ENCODE measurements at places on chromosomes 5 and 9.
A peak's percentile ranks its signal among the peaks of the same experiment; 100 is the strongest.

DNA sequence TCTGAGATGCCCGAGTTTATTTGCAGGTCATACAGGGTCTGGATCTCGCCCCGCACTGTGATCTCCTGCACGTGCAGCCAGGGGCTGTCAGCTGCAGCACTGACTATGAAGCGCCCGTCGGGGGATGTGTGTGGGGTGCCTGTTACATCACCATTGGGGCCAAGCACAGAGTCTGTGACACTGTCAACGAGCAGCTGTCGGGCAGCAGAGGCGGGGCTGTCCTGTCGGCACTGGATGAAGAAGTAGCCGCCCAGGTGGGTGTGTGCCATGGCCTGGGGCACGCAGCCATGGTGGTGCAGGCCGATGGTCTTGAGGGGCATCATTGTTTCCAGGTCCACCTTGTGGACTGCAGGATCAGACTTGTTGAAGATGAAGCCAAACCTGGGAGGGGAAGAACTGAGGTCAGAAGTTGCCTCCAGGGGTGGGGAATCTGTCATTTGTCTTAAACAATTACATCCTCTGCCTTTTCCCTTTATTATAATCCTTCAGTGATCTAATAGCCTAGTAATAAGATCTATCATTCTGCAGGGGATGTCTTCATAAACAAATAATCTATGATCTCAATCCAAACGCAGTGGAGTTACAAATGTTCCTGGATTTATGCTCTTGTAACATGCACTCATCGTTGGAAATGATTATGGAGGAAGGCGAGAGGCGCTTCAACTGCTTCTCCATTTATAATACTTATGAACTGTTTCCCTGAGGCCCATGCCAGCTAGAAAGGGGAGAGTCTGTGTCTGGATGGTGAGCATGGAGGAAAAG lies 147.8 kb downstream of the HSPA4 start:
- DNase-seq: no peak

GRCh38 chr9:22452415-22453010 lies 5.9 kb downstream of the DMRTA1 start:
- DNase-seq: peak; percentile 17

DNA sequence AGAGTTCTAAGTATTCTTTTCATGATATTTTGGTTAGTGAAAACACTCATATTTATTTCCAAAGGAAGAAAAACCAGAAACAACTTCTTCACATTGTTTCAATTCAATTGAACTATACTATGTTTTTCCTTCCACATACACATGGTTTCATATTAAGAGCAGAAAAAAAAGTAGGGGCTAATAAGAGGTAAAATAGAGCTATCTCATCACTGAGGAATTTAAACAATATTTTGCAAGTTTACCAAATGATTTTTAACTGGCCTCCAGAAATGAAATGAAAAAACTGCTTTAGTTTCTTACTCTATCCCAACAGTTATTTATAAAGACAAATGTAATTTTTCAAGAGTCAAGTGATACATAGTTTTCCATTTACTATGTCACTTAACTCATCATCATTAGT lies 233.5 kb downstream of the RFX3 start:
- DNase-seq: no peak

DNA sequence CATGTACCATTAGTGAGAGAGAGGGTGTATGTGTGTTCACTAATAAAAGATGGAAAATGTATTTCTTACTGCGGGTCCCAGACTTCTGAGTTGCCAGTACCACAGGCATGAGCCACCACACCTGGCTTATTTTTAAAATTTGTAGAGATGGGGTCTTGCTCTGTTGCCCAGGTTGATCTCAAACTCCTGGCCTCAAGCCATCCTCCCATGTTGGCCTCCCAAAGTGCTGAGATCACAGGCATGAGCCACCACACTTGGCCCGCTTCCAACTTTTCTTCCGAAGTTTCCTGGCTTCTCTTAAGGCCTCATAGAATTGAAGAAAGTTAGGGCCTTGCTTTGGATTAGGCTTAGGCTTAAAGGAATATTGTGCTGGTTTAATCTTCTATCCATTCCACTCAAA lies 40.4 kb upstream of the F2RL2 start:
- DNase-seq: no peak

GRCh38 chr5:98735806-98736507 lies 37.5 kb upstream of the RGMB start:
- no peak for DNase-seq

DNA sequence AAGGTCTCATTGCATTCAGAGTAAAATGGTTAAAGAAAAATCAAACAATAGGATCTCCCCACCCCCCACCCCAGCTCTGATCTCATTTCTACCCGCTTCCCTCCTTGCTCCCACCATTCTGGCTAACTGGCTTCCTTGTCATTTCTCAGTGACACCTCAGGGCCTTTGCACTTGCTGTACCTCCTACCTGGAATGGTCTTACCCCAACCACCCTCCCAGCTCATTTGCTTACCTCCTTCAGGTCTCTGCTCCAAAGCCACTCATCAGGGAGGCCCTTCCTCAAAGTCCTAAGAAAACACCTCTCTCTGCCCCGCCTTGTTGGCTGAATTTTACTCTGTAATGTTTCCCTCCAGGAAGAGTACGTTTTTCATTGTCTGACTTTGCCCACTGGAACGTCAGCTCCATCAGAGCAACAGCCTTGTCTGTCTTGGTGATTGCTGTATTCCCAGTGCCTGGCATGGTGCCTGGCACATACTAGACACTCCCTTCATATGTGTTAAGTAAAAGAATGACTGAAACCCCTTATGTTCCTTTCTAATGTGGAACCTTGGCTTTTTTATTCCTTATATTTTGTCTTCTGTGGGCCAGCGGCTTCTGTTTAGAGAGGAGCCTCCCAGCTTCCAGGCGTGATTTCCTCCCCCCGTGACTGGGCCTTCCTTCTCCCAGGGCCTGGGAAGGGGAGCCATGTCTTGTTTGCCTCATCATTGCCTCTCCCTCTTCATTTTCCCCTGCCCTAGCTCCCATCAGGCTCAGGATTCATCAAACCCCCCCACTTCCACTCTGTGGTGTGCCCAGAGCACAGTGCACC lies 26.9 kb downstream of the NEURL1B start:
- no peak for DNase-seq

DNA sequence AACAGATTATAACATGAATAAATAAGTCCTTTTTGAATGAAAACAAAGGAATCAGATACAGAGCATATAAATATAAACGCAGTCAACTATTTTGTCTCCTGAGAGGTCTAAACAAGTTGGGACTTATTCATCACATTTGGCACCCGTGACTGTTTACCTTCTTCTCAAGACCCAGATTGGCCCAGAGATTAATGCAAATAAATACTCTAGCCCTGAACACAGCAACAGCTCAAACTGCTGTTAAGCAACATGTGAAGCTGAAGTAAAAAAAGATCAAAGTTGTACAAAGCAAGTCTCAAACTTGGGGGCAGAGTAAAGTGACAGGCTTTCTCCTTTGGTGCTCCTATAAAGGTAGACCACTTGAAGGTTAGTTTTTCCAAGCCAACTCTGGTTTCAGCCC lies 95.0 kb upstream of the NR5A1 start:
- no peak for DNase-seq

DNA sequence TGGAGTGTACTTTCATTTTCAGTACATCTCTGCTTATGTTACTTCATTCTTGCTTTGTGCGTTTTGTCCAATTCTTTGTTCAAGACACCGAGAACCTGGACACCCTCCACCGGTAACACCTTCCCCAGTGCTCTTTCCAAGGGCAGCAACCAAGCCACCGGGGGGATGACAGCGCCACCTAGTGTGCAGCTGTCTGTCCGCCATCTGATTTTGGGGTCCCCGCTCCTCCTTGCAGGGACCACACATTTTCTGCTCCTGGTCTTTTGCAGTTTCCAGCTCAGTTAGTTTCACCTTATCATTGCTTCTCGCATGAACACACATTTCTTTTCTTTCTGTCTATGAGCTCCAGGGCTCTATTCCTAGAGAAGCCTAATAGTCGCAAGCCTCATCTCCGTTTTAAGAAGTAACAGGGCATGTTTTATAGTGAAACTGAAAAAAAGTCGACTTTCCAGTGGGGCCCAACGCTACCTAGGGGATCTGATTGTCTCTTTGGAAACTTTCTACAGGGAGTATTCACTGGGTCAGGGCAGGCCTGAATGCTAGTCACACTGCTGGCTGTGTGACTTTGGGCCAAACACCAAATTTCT lies 152.1 kb downstream of the FSTL4 start:
- no peak for DNase-seq

- no peak for DNase-seq
Measured at GRCh38 chr5:41083306-41083705, 12.2 kb upstream of the MROH2B start.

- no peak for DNase-seq
Measured at GRCh38 chr5:113063927-113064326, 87.3 kb downstream of the DCP2 start.

GRCh38 chr9:87524061-87524460 lies 26.4 kb downstream of the DAPK1 start:
- no peak for DNase-seq

DNA sequence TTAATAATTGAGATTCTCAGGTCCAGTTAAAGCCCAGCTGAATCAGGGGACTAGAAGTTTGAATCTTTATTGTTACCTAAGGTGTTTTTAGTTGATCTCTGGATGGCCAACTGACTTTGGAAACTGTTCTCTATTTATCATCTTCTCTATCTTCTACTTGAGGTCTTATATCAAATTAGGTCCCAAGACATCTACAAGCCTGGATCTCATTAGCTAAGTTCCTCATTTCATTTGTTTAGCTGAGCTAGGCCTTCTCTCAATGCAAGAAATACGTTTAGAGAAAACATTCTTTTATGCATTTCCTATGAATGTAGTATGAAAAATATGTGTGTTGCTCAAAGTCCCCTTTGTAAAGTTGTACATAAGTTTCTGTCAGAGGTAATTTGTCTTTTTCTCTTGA lies 196.6 kb downstream of the PTTG1 start:
- DNase-seq: no peak

DNA sequence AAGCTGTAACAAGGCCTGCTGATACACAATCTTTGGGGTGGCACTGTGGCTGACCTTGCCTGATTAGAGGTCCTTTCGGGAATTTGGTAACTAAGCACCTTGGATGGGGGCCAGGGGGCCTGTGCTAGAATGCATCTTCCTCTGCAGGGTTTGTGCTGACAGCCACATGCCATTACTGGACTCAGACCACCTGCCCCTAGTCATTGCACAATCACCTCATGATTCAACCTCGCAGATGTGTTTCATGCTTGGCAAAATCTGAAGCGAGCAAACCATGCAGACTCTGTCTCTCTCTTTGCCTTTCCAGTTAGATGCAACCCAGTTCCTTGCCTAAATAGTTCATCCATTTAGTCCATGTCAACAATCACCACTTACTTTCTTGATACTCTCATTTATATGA lies 96.5 kb upstream of the ERCC6L2 start:
- DNase-seq: no peak

DNA sequence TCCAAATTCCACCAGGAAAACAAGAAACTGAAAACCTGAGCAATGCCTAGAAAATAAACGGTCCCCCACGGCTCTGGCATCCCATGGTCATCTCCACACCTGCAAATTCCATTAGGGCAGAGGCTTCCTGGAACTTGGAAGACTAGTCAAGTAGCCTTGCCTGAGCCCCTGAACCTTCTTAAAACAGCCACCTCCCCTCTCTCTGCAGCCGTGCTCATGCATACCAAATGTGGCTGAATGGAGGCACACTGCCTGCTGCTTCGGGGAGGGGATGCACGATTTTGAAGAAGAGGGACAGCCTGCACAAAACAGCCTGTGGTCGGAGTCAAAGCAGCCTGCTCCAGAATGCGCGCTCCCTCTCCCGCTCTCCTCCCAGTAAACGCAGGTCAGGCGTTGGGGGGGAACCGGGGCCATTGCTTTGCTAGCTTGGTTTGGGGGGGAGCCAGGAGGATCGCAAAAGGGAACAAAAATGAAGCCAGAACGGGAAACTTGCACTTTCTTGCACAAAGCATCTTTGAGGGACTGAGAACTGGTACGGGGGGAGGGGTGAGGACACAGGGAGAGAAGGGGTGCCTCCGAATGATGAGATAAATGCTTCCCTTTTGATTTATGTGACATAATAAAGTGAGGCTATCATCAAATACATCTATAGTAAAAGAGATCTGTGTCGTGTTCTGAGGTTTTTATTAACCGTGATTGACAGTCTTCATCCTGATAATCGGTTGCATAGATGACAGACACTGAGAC lies at the start of gene TRPM3:
TRPM3 (minus strand) TSS at position 347 of the 747 bp plus-strand sequence; CDS start at position 80, 267 bp downstream.
- DNase-seq: no peak

- no peak for DNase-seq
Measured at GRCh38 chr9:86046930-86047341, 52.4 kb downstream of the GOLM1 start.

DNA sequence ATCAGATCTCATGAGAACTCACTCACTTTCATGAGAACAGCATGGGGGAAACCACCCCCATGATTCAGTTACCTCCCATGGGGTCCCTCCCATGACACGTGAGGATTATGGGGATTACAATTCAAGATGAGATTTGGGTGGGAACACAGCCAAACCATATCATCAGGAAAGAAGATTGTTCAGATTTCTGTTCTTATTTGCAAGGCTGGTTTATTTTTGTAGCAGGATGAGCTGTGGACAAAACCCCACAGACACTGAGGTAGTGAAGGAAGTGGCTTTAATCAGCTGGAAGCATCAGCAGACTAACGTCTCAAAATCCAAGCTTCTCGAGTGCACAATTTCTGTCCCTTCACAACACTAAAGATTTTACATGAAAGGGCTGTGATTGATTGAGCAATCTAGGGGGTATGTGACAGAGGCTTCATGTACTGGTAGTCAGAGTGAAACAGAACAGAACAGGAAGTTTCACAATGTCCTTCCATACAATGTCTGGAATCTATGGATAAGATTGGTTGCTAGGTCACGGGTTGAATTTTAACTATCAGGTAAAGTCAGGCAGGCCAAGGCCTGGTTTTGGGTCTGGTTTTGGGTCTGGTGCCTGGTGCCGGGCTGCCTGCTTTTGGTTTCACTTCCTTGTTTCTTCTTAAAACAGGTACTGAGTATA lies 91.3 kb upstream of the ZNF366 start:
- no peak for DNase-seq

GRCh38 chr5:135330798-135331096 lies 68.3 kb downstream of the MACROH2A1 start:
- DNase-seq: no peak

- DNase-seq: no peak
Measured at GRCh38 chr5:76475936-76476335, 72.9 kb downstream of the IQGAP2 start.

GRCh38 chr9:34647651-34648050 lies 1.2 kb downstream of the GALT start:
- DNase-seq: no peak

- peak; percentile 55 for DNase-seq
Measured at GRCh38 chr5:166535641-166536040, 1755.8 kb upstream of the WWC1 start.

DNA sequence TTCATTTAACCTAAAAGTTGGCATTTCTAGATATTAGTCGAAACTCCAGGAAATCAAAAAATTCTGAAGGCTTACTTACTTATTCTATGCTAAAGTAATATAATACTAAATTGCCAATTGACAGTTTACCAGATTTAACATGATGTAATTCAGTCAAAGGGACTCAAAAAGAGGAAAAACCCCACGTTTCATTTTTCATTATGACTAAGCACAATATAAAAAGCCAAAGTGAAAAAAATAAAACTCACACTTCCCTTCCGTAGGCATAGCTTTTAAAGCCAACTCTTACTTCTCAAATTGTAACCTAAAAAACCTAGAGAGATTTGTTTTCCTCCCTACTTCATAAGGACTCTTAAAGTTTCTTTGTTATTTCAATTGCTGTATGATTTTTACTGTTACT lies 146.6 kb downstream of the RAPGEF6 start:
- DNase-seq: no peak
